ENCODE measurements at places on chromosomes 6 and 20. TPM values are rescaled to one million over a fixed set of nuclear protein-coding genes. Genes with fewer than 3 reads are reported as not detected.
A peak's percentile ranks its signal among the peaks of the same experiment; 100 is the strongest.

POU5F1 gene
- 0.94 TPM for total RNA-seq

CCN6 gene
- total RNA-seq: not detected

PAK5 gene
- total RNA-seq: not detected

ULBP1 gene
- 0.13 TPM for total RNA-seq

SLC22A3 gene
- total RNA-seq: 1.2 TPM

CHRNA4 gene
- 1.5 TPM for total RNA-seq

SCRT2 gene
- total RNA-seq: not detected

LTV1 gene
- total RNA-seq: 12.2 TPM

DNA sequence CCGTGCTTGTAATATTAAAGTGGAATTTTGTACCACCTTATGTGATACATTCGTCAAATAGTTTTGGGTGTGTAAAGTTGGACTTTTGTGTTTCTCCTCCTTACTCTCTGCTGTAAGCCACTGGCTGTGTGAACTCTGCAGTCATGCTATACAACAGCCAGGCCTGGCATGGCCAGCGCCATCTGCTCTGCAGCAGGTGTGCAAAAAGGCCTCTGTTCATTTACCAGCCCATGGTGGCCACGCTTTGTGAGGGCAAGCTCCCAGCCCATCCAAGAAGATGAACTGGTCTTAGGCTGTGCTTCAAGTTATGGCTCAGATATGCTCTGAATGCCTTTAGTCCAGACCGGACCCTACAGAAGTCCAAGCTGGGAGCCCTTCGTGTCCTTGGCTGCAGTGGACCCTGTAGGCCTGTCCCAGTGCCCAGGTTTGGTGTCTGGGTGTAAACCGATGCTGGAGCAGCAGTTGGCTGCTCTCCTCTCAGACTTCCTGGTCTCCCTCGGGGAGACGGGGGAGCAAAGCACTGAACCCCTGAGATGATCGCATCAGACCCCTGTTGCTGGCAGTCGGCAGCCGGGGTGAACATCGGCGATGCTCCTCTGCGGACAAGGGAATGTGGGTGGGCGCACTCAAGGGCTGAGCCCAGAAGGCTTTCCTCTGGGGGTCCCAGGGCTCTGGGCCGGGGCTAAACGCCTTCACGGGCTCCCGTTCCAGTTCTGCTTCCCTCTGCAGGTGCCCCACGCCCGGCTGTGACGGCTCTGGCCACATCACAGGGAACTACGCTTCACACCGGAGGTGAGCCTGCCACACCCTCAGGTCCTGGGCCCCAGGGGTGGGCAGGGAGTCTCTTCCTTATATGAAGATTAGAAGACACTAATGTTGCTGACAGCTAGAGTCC lies 28.6 kb upstream of the PCMTD2 start:
- DNase-seq: peak; percentile 33

DNA sequence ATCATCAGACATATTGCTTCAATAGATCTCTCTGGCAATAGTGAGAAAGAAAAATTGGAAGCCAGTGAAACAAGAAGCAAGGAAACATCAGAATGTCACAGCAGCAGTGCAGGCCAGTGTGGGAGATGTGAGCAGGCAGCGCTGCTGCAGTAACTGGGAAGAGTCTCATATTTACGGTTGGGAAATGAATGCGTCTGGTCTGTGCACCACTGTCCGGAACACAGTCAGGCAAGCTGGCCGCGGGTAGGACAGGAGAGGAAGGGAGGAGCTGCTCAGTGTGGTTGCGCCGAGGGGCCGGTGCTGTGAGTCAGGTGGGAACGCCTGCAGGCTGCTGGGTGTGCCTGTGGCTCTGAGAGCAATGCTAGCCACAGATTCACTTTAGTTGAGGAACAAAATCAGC lies 6.4 kb upstream of the PSMG4 start:
- no peak for DNase-seq

DNA sequence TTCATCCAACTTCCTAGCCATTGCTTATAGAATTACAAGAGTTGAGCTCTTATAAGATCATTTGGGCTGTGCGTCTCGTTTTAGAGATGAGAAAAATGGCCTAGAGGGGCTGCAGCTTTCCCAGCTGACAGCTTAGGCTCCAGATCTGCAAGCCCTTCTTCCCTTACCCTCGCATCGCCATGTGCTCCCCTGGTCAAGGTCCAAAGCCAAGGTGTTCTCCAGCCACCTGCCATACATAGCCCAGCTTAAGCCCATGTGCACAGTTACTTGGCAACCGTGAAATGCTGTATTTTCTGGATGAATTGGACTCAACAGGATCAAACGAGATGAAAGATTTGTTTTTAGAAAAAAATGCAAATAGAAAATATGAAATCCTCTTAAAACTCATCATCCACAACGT lies 7.9 kb downstream of the MAP3K4 start:
- DNase-seq: no peak

- no peak for DNase-seq
Measured at GRCh38 chr6:24673625-24674024, 6.7 kb downstream of the ACOT13 start.

GRCh38 chr6:31272836-31273626 lies 1.1 kb upstream of the HLA-C start:
- no peak for DNase-seq

GRCh38 chr6:128455959-128456358 lies 64.4 kb downstream of the PTPRK start:
- no peak for DNase-seq

DNA sequence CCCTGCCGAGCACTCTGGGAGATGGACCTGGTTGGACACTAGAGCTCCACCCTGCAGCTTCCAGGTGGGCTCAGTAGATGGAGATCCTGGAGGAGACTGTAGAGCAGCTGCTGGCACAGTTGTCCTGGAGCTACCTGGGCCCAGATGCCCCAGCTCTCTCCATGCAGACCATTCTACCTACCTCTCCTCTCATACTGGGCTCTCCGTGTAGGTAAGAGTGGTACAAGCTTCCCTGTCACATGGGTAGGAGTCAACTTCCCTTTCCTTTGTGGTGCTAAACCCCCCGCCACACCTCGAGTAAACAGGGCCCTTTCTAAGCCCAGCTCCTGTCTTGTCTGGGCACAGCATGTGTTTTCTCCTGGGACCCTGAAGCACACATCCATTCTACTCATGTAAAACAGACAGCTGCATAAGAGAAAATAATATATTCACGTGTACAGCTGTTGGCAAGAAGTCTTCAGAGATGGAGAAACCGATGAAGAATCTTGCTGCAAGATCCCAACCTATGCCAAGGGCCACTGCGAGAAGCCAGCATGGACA lies 108.1 kb upstream of the DUSP22 start:
- no peak for DNase-seq

GRCh38 chr6:44082872-44083321 lies 44.4 kb downstream of the MRPL14 start:
- no peak for DNase-seq

DNA sequence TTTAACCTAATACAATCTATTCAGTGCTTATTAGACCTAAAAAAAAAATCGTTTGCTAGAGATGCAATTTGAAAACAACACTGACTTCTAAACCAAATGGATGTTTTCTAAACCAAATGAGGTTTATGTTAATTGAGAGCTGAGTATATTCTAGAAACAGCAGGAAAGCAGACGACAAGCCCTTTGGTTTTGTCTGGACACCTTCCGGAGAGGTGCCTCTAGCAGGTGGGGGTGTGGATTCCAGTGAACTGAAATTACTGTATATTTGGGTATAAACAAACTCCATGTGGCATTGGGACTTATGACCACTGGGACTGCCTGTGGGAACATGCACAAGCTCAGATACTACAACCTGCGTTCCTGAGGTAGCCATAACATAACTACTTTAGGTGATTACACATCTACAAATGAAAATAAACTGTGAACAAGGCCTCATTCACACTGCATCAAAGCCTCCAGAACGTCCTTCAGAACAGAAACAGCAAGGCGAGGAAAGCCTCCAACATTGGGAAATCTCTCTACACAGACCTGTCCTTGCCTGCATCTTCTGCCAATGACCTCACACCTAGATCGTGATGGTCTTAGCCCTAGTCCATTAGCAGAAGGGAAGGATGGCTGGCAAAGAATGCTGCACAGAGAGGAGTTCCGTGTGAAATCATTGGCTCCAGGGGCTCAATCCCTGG lies 206.8 kb upstream of the FOXQ1 start:
- no peak for DNase-seq
